ENCODE measurements at places on chromosomes 12 and 14. TPM values are rescaled to one million over a fixed set of nuclear protein-coding genes. Genes with fewer than 3 reads are reported as not detected.

GRCh38 chr12:107779077-107779831 lies 4.8 kb downstream of the ASCL4 start:
- H3K36me3 ChIP-seq, result no peaks in the 10 kb centered on the region
- H3K27ac ChIP-seq, result no peak overlapping the region
- H3K27me3 ChIP-seq, result peaks cover 12% of the 10 kb centered on the region
- peaks cover 7% of the 10 kb centered on the region for H3K4me1 ChIP-seq
- no peak overlapping the region for H3K4me3 ChIP-seq

The EXOC5 gene
- total RNA-seq, result 16.3 TPM

DNA sequence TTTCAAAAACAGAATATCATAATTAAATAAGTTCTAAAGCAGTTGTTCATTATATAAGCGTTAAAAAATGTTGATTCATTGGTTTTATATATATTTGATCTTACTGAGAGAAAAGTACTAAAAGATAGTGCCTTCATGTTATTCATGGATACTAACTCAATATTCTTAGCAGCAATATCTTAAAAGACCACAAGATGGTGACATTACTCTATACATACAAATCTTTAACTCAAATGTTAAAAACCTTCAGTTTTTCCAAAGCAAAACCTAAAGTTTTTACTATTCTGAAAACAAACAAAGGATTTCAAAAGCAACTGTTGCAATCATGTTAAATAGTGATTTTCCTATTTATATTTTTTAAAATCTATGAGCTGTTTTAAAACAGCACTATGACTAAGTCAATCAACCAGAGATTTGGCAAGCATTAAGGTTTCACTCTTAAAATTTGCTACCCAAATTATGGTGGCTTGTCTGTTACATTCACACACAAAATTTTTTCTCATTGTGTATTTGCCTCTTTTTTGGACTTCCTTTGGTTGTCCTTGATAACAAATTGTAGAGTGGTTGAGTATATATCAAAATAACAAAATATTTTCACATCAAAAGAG lies 50.1 kb upstream of the RERGL start:
- DNase-seq, result no peak
- no peaks in the 10 kb centered on the region for H3K36me3 ChIP-seq
- H3K27me3 ChIP-seq, result no peaks in the 10 kb centered on the region
- H3K4me1 ChIP-seq, result no peaks in the 10 kb centered on the region
- no peak overlapping the region for H3K27ac ChIP-seq

DNA sequence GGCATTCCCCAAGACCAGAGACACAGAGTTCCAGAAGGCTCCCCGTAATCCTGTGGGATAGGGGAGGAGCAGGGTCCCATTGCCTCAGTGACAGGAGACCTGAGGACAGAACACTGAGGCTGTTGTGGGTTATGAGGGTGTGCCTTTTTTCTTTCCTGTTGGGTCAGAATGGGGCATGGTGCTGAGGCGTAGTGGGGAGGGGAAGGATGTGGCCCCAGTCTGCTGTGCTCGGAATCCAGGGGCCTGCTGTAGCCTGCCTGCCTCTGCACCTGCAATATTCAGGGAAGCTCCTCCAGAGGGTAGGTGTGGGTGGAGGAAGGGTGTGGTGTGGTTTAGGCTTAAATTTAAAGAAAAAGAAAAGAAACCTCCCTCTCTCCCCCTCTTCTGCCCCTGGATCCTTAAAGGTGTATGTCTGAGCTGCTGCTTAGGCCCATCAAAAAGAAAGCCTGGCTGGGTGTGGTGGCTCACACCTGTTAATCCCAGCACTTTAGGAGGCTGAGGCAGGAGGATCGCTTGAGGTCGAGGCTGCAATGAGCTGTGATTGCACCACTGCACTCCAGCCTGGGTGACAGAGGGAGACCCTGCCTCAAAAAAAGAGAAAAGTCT lies 18.7 kb downstream of the PLEKHG3 start:
- peaks cover 97% of the 10 kb centered on the region for H3K4me1 ChIP-seq
- H3K4me3 ChIP-seq, result no peak overlapping the region
- DNase-seq, result peak; percentile 9
- H3K36me3 ChIP-seq, result no peaks in the 10 kb centered on the region

- H3K36me3 ChIP-seq, result no peaks in the 10 kb centered on the region
- H3K27ac ChIP-seq, result peak overlapping the region; percentile 96
Measured at GRCh38 chr12:79689061-79689476, 1.7 kb downstream of the PAWR start.

The NOVA1 gene
- total RNA-seq, result 0.78 TPM

The CTDSP2 gene
- total RNA-seq, result 125 TPM

The CDK17 gene
- 29.8 TPM for total RNA-seq

GRCh38 chr12:78457938-78458337 lies 406.6 kb upstream of the SYT1 start:
- H3K4me3 ChIP-seq, result no peak overlapping the region
- H3K27ac ChIP-seq, result no peak overlapping the region
- no peaks in the 10 kb centered on the region for H3K36me3 ChIP-seq

DNA sequence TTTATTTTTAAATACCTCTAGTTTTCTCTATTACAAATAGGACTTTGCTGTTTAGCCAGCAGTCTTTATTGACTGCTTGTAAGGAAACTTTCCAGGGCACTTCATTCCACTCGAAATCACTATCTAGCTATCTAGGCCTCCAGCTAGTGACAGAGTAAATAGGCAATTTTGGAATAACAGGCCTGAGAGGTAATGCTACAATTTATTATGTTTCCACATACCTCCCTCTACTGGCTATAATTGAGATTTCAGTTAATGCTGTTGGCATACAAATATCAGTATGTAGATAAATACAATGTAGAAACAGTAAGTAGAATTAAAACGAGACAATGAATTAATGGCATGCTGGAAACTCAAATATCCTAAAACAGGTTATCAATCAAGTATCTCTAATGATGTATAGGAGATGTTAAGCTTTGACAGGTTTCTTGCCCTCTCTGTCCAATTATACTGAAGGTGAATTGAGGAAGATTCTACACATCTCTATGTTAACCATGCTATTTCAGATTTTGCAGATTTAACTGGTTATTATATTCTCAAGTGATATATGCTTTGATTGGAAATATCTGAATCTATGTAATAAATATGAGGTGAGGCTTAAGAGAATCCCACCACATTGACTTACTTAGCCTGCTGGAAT lies 7.2 kb downstream of the DTD2 start:
- H3K36me3 ChIP-seq, result no peaks in the 10 kb centered on the region
- H3K27ac ChIP-seq, result no peak overlapping the region
- no peak for DNase-seq
- H3K4me1 ChIP-seq, result peaks cover 13% of the 10 kb centered on the region
- no peak overlapping the region for H3K4me3 ChIP-seq

- H3K4me1 ChIP-seq, result peaks cover 33% of the 10 kb centered on the region
- H3K27me3 ChIP-seq, result no peaks in the 10 kb centered on the region
- H3K36me3 ChIP-seq, result no peaks in the 10 kb centered on the region
- peak overlapping the region; percentile 81 for H3K27ac ChIP-seq
Measured at GRCh38 chr12:106766393-106766826, 8.1 kb upstream of the RIC8B start.

GRCh38 chr14:59464486-59465315 lies 479 bp downstream of the GPR135 start:
- H3K27me3 ChIP-seq, result no peaks in the 10 kb centered on the region
- DNase-seq, result peak; percentile 82
- H3K27ac ChIP-seq, result peak overlapping the region; percentile 60
- no peaks in the 10 kb centered on the region for H3K36me3 ChIP-seq

DNA sequence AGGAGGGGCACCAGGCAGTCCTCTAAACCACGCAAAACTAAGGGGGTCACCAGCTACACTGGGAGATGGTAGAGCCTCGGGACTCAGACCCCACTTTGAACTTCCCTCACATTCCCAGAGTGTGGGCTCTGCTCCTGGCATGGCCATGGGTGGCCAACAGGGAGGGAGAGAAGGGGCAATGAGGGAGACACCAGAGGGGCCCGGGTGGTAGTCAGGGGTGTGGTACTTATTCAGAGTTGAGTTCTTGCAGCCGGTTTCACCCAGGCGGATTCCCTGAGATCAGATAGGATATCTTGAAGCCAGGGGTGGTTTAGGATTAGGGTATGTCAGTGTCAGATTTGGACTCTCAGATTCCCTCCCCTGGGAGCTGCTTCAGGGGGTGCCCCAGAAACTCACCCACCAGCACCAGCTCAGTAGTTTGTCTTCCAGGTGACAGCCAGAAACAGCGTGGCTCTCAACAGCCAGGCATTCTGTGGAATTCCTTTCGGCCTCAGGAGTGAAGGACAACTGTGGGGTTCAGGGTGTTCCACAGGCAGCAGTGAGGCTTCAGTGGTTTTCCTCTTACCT lies 56.0 kb downstream of the ELK3 start:
- no peak overlapping the region for H3K27ac ChIP-seq
- no peak overlapping the region for H3K4me3 ChIP-seq
- H3K36me3 ChIP-seq, result peaks cover 9% of the 10 kb centered on the region
- DNase-seq, result no peak
- H3K4me1 ChIP-seq, result peaks cover 13% of the 10 kb centered on the region

- no peak for DNase-seq
- H3K27ac ChIP-seq, result no peak overlapping the region
- H3K36me3 ChIP-seq, result no peaks in the 10 kb centered on the region
Measured at GRCh38 chr12:127607146-127607725, 659.7 kb upstream of the TMEM132C start.

DNA sequence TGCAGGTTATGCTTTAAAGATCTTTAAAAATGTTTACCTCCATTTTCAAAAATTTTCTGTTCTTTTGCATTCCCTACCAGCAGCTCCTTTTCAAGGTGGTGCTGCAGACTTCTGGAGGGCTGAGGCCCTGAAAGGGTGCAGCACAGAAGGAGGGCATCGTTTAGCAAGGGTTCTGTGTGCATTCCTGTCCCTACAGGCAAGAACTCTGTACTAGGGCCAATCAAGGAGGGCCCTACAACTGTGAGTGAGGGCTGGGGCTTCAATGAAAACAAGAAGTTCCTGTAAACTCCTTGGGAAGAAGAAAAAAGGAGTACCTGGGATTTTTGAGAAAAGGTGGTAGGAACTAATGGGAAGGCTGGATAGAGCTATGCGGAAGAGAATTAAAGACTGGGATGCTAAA lies 50.7 kb upstream of the CSRP2 start:
- H3K4me1 ChIP-seq, result no peaks in the 10 kb centered on the region
- no peak overlapping the region for H3K27ac ChIP-seq
- H3K36me3 ChIP-seq, result no peaks in the 10 kb centered on the region
- no peak overlapping the region for H3K4me3 ChIP-seq

DNA sequence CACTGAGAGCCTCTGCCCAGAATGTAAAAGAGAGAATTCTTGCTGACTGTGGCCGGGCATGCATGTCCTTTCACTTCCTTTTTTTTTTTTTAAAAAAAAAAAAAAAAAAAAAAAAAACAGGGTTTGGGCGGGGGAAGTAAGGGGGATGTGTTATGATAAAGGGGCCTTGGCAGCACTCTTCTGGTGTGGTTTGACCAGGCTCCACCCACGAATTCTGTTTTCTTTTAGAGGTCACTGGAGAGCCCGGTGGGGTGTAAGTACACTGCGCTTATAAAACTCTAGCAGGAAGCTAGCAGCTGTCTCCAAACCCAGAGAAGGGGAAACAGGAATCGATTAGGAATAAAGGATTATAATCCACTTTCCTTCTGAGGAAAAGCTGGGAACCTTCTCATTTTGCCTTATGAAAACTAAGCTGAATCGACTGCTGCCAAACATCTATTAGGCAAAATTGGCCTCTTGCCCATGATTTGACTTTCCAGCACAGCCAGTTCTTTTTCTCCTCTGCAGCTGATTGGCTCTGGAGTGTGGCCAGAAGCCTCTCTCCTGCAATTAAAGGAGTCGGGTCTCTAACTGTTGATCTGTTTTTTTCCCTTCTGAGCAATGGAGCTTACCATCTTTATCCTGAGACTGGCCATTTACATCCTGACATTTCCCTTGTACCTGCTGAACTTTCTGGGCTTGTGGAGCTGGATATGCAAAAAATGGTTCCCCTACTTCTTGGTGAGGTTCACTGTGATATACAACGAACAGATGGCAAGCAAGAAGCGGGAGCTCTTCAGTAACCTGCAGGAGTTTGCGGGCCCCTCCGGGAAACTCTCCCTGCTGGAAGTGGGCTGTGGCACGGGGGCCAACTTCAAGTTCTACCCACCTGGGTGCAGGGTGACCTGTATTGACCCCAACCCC lies 27.7 kb upstream of the HIGD1C start:
- H3K4me3 ChIP-seq, result peak overlapping the region; percentile 79
- H3K27ac ChIP-seq, result peak overlapping the region; percentile 84
- DNase-seq, result peak; percentile 94

The OR6C3 gene
- not detected for total RNA-seq

- no peaks in the 10 kb centered on the region for H3K27me3 ChIP-seq
- no peaks in the 10 kb centered on the region for H3K36me3 ChIP-seq
- H3K4me1 ChIP-seq, result no peaks in the 10 kb centered on the region
Measured at GRCh38 chr14:20671597-20672283, 12.6 kb upstream of the RNASE4 start.

DNA sequence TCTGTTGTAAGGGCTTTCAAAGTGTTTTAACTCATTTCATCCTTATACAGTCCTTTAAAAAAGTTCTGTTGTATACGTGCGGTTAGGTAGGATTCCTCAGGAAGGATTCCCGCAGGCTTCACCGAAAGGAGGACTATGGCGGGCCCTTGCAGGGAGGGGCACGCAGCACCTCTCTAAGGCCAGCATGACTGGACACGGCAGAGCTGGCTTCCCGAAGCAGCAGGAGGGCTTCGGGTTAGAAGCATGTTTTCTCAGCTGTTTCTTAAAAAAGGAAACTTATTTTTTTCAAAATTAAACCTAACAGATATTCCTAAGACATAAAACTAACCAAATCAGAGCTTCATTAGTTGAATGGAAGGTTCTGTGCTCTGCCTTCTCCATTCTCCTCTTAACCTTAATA lies 21.3 kb downstream of the IQSEC3 start:
- no peak for DNase-seq
- H3K4me1 ChIP-seq, result no peaks in the 10 kb centered on the region
- H3K27ac ChIP-seq, result no peak overlapping the region

- H3K4me1 ChIP-seq, result peaks cover 30% of the 10 kb centered on the region
- no peaks in the 10 kb centered on the region for H3K27me3 ChIP-seq
- no peak overlapping the region for H3K4me3 ChIP-seq
Measured at GRCh38 chr12:53677016-53677799, 1.3 kb upstream of the ATP5MC2 start.

DNA sequence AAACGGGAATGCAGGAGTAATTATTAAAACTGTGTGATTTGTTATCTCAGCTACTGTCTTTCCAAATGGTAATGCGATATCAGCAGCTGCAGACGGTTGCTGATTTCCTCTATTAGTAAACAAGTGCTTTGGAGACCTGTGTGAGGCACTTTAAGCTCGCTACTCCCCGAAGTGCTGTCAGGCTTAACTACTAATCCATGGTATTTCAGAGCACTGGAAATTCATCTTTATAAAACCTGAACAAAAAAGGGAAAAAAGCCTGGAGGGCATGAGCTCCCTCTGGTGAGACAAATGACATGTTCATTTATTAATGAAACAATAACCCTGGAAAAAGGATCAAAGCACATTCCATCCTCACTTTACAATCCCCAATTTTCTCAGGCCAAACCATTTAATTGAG lies 143.6 kb upstream of the OTX2 start:
- H3K4me1 ChIP-seq, result peaks cover 6% of the 10 kb centered on the region
- no peaks in the 10 kb centered on the region for H3K36me3 ChIP-seq
- no peaks in the 10 kb centered on the region for H3K27me3 ChIP-seq
- H3K27ac ChIP-seq, result no peak overlapping the region
- no peak overlapping the region for H3K4me3 ChIP-seq
- no peak for DNase-seq

GRCh38 chr14:92613008-92613658 lies 99.6 kb downstream of the RIN3 start:
- no peaks in the 10 kb centered on the region for H3K27me3 ChIP-seq
- H3K36me3 ChIP-seq, result no peaks in the 10 kb centered on the region

The B3GNT4 gene
- total RNA-seq, result not detected

GRCh38 chr12:86264451-86265328 lies 8.5 kb upstream of the MGAT4C start:
- peak overlapping the region; percentile 8 for H3K4me3 ChIP-seq
- DNase-seq, result peak; percentile 82
- H3K4me1 ChIP-seq, result no peaks in the 10 kb centered on the region
- no peaks in the 10 kb centered on the region for H3K27me3 ChIP-seq
- H3K36me3 ChIP-seq, result no peaks in the 10 kb centered on the region

Data from body of pancreas (tissue), 4 donors.